ENCODE measurements at places on chromosomes 7 and 10.

- no peak for DNase-seq
Measured at GRCh38 chr10:130459011-130459410, 322.8 kb downstream of the GLRX3 start.

DNA sequence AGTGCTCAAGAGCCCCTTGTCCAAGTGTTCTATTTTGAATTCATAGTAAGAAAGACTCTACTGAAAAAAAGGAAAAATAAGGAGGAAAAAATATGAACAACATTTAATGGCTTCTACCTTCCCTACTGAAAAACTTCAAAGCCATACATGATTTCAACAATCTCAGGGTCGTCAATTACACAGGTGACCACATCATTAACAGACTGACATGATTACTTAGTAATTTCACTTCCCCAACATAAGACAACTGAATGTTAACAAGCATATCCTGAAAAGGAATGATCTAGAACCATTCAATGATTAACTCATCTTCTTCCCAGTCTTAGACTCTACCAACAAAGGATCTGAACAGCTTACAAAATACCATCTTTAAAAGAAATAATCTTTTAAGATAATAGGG lies 34.8 kb downstream of the MEOX2 start:
- DNase-seq: no peak

DNA sequence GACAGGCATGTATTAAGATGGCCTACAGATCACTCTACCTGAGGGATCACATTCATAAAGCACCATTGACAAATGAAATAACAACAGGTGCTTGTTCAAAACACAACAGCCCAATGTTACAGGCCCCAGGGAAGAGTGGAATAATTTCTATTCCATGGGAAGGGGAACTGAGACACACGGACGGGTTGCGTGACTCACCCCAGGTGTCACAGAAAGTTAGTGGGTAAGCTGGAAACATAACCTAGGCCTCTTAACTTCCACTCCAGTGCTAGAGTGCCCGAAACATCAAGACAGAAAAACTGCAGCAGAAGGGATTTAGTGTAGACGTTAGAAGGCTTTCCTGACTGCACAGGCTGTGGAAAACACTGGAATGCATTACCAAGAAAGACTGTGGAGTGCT lies 48.3 kb downstream of the SLC37A3 start:
- no peak for DNase-seq

DNA sequence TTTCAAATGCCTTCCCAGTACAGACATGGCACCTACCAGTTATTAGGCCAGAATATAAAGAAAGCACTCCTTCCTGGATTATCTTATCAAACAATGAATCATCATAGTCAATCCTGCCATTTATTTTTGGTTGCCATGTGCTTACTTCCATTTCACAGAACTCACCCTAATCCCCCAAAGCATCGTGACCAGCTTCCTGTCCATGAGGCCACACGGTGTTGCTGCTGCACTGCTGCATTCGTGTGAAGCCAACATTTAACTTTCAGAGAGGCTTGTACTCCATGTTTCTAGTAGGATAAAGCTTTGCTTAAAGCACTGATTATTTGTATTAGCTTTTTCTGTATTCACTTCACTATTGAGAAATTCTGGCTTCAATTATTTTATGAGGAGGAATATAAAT lies 14.4 kb downstream of the COL28A1 start:
- no peak for DNase-seq

- DNase-seq: peak; percentile 21
Measured at GRCh38 chr7:50851891-50852290, 69.2 kb upstream of the GRB10 start.

DNA sequence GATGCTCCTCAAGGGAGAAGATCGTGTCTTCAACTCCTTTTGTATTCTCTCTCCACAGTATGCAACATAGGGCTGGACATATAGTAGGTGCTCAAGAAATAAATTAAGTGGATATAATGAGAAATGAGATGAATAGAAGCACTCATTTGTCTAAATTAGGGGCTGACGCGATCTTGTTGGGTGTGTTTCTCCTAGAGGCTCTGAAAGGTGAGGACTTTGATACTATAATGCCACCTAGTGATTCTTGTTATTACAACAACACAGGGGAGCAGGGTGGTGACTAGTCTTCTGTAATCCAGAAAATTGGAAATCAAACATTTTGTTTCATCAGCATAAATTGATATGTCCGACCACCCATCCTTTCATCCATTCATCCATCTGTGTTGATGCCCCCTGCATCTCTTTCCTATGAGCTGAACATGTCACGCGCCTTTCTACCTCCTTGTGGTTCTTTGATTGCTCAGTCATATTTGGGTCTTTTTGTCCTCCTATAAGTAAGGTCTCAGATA lies 3.5 kb upstream of the CFAP58 start:
- DNase-seq: peak; percentile 81

DNA sequence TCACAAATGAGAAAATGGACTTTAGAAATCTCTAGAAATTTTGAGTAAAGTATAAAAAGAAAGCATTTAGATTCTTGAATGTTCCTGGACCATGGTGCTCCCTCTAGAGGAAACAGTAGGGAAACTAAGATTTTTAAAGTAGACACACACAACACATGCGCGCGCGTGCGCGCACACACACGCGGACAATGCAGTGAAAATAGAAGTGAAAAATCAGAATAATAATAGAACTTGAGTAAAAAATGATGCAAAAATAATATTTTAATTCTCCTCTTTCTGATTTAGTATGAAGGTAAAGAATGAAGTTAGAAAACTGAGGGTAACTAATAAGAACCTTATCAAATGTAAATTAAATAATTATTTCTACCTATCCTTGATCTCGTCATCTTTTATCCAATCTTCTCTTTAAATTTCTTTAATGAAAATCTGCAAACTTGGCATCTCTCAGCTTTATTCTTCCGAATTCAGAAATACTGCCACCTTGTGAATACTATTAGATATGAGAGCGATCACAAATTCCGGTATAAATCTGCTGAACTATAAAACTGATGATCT lies 117.0 kb upstream of the AMPH start:
- DNase-seq: no peak

GRCh38 chr10:122140461-122140902 lies 130.6 kb upstream of the BTBD16 start:
- no peak for DNase-seq

GRCh38 chr7:131231381-131232220 lies 96.1 kb upstream of the MKLN1 start:
- DNase-seq: peak; percentile 30

- no peak for DNase-seq
Measured at GRCh38 chr10:42980553-42981357, 96.1 kb upstream of the RET start.

DNA sequence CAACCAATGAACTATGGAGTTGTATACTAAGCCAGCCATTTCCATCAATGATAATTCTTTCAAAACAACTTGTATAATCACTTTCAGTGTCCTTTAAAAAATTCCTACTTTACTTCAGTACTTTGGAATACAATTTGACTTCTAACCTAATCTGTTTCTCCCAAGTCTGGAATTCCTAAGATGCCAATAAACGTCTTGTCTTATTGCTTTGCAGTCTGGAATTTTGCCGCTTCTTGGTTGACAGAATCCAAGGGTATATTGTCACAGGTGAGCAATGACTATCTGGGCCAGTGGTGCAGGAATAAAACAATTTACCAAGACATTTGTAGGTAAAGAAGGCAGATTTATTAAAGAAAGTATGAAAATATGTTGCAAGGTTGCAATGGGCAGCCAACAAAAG lies 21.8 kb downstream of the RP9 start:
- no peak for DNase-seq

DNA sequence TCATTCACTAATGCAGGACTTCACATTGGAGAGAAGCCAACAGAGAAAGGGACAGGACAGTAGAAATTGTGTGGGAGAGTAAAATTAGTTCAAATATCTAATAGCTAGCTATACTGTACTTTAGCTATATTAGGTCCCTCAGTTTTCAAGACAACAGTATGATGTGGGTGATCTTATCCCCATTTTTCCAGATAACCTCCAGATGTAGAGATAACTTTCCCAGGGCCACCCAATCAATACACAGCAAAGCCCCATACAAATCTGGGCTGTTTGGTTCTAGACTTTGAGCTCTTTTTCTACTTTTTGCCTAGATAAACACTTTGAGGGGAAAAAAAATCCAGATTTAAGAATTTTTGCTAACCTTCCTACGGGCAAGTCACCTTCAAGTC lies 482 bp upstream of the CLDN12 start:
- DNase-seq: peak; percentile 16

GRCh38 chr7:68789597-68789996 lies 808.7 kb upstream of the AUTS2 start:
- no peak for DNase-seq

GRCh38 chr10:47311193-47311931 lies 10.9 kb upstream of the GDF2 start:
- DNase-seq: peak; percentile 31

DNA sequence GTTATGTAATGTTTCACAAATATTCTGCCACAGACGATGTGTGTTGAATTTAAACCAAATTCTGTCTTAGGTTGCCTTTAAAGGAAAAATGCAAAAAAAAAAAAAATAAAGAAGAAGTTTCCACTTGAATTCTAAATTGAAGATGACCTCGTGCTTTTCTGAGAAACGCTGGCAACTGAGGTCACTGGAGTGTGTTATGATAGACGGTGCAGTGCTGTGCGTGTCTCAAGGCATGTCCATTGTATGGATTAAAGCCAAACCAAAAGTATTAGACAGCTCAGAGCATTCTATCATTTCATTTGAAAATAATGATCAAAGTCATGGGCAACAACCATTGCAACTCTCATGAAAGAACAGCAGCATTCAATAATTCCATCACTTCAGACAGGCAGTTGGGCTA lies 483.9 kb downstream of the GRM8 start:
- DNase-seq: no peak

GRCh38 chr7:151437159-151437553 lies 2.8 kb downstream of the CRYGN start:
- no peak for DNase-seq

DNA sequence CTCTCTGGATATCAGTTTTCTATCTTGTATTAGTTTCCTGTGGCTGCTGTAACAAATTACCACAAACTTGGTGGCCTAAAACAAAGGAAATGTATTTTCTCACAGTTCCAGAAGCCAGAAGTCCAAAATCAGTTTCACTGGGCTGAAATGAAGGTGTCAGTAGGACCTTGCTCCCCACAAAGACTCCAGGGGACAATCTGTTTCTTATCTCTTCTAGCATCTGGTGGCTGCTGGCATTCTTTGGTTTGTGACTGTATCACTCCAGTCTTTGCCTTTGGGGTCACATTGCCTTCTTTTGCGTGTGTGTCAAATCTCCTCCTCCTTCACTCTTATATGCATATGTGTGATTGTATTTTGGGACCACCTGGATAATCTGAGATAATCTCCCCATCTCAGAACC lies 153.0 kb upstream of the PRPS1L1 start:
- DNase-seq: no peak

DNA sequence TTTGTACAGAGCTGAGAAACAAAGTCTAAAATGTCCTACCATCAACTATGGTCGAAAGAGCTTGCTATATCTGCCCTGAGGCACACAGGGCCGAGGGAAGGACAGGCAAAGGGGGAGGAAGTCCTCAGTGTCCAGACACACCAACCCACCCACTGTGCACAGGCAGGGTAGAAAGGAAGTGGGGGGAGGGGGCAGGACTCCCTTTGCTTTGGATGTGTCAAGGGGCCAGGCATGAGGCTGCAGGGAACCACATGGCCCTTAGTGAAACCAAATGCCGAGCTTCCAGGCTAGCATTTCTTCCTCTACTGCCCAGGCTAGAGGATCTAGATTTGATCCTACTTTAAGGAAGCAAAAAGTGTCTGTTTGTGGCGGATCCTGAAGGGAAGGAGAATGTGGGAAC lies 28.6 kb downstream of the KCNH2 start:
- DNase-seq: no peak

DNA sequence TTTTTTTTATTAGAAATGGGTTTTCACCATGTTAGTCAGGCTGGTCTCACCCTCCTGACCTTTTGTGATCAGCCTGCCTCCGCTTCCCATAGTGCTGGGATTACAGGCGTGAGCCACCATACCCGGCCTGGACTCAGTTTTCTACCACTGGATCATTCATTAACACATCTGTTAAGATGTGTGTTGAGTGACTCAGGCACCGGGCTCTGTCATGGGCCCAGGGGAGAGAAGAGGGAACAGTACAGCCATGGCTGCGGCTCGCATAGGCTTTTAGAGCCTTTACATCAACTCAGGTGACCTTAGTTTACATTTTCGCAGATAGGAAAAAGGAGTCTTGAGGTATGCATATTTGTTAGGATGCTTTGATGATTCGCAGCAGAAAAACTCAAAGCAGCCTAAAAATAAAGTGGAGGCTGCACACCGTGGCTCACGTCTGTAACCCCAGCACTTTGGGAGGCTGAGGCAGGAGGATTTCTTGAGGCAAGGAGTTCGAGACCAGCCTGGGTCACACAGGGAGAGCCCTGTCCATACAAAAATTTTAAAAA lies 3.1 kb upstream of the ARPC1B start:
- no peak for DNase-seq

- DNase-seq: no peak
Measured at GRCh38 chr10:83680470-83680891, 458.8 kb upstream of the GHITM start.

DNA sequence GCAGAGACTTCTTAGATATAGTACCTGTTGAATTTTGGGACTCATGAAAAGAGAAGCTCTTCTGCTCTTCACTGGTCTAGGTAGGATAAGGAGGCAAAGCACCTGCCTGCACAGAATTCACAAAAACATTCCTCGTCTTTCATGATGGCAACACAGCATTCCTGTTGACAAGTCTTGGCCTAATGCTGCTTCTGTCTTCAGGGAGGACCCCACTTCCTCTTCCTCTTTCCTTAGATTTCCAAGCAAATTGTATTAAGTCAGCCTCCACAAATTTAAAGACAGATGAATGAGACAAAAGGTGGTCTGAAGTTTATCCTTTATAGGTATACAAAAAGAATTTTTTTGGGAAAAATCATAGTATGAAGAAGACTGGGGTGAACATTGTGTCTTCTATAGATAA lies 64.9 kb downstream of the DNAJB9 start:
- no peak for DNase-seq

GRCh38 chr10:30454744-30455510 lies 20.9 kb downstream of the MAP3K8 start:
- no peak for DNase-seq

DNA sequence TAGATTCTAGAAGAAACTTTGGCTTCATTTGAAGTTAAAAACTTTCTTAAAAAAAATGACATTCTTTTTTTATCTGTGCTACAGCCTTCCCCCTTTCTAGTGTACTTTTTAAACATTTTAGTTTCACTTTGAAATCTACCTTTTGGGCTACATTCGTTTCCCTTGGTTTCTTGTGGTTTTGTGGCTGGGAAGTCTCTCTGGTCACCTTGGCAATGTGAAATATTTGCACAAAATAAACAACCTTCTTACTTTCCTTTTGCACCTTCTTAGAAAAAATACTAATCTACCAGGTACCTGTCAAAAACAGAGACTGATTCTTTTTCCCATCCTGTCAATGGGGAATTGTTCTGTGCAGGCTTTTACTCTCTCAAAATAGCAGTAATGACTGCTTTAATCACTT lies 350.2 kb downstream of the GATA3 start:
- no peak for DNase-seq

GRCh38 chr10:7048061-7048460 lies 362.8 kb downstream of the SFMBT2 start:
- no peak for DNase-seq

Measured in SW480 (cell line).